ENCODE measurements at places on chromosomes 7 and 10. TPM values are rescaled to one million over a fixed set of nuclear protein-coding genes. Genes with fewer than 3 reads are reported as not detected.

DNA sequence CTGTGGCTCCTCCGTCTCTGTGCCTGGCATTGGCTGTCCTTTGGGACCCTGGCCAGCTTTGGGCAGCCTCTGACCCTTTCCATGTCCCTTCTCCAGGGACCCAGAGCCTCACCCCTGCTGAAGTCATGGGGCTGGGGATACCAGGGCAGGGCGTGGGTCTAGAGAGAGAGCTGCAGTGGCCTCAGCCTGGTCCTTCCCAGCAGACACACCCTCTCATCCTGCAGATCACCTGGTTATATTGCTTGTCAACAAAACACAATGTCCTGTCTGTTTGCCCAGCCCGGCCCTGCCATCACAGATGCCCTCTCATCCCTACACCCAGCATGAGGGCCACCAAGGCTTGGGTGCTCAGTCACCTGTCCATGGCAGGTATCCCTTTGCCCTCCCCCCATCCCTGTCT, 1.8 kb downstream of the MUC17 start:
- DNase-seq: no peak
- no peaks in the 10 kb centered on the region for H3K36me3 ChIP-seq
- H3K4me3 ChIP-seq: no peak overlapping the region
- H3K27ac ChIP-seq: no peak overlapping the region
- H3K27me3 ChIP-seq: no peaks in the 10 kb centered on the region

GRCh38 chr10:74612195-74612594, 214.2 kb upstream of the KAT6B start:
- H3K27ac ChIP-seq: no peak overlapping the region
- H3K4me3 ChIP-seq: no peak overlapping the region
- H3K36me3 ChIP-seq: no peaks in the 10 kb centered on the region
- no peaks in the 10 kb centered on the region for H3K27me3 ChIP-seq
- no peaks in the 10 kb centered on the region for H3K4me1 ChIP-seq

The CCDC3 gene
- 0.21 TPM for total RNA-seq

The MEOX2 gene
- total RNA-seq: not detected

The GSTO2 gene
- 1.4 TPM for total RNA-seq

DNA sequence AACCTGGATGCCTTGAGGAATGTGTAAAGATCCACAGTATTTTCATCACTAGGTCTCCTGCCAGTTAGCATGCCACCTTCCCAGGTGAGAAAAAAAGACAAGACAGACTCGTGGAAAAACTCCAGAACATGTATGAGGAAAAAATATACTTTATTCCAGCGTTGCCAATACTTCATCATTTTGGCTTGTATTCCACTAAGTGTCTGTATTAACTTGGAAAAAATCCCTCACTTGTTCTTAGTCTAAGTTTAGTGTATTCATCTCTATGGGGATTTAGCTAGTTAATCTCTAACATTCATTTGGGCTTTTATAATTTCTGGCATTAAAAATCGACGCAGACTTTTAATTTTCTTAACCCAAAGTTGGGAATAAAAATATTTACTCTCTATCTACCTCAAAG, 759.4 kb downstream of the SORCS1 start:
- no peaks in the 10 kb centered on the region for H3K4me1 ChIP-seq
- no peaks in the 10 kb centered on the region for H3K27me3 ChIP-seq
- DNase-seq: no peak
- H3K27ac ChIP-seq: no peak overlapping the region
- no peaks in the 10 kb centered on the region for H3K36me3 ChIP-seq
- H3K4me3 ChIP-seq: no peak overlapping the region

The ELFN1 gene
- 0.30 TPM for total RNA-seq

- H3K4me1 ChIP-seq: peaks cover 47% of the 10 kb centered on the region
- DNase-seq: peak; percentile 57
- no peaks in the 10 kb centered on the region for H3K36me3 ChIP-seq
- H3K27ac ChIP-seq: no peak within 1 kb of the TSS
- peak within 1 kb of the TSS; percentile 50 for H3K4me3 ChIP-seq
- no peaks in the 10 kb centered on the region for H3K27me3 ChIP-seq
Observed at GRCh38 chr10:84194424-84195043, at the start of gene CDHR1. TSS of gene CDHR1 (plus strand) at chr10:84194537. CDS start at chr10:84194761, 224 bp downstream.

DNA sequence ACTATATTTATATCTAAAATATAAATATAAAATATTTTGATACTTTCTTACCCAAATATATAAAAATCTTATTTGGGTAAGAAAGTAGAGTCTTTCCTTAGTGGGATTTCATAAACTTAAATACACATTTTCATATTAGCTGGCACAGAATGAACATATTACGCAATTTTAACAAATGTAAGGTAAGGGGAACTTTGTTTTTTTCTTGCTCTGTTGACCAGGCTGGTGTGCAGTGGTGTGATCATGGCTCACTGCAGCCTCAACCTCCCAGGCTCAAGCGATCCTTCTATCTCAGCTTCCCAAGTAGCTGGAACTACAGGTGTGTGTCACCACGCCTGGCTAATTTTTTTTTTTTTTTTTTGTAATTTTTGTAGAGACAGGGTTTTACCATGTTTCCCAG, 18.3 kb downstream of the CYP26A1 start:
- no peak overlapping the region for H3K27ac ChIP-seq
- no peak for DNase-seq
- H3K4me3 ChIP-seq: no peak overlapping the region
- no peaks in the 10 kb centered on the region for H3K4me1 ChIP-seq

DNA sequence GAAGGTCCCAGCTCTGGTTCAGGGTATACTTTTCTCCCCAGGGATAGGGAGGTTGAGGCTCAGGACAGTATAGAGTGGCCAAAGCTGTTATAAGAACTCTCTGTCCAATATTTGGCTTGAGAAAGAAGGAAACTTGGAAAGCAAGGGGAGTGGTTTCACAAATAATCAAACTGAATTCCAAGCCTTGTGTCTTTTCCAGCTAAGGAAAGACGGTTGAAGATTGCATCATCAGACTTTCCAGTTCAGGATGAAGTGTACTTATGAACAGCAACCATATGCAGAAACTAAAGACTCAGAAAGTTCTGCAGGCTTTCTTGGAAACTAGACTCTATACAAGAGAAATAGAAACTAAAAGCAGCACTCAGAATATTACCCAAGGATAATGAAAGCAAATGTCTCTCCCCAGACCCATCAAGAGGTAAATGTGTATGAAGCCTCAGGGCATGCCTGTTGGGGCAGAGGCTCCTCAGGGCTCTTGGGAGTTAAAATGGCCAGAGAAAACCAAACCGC, 46.4 kb downstream of the RAMP3 start:
- no peaks in the 10 kb centered on the region for H3K36me3 ChIP-seq
- no peak for DNase-seq
- peaks cover 2% of the 10 kb centered on the region for H3K27me3 ChIP-seq
- H3K4me3 ChIP-seq: no peak overlapping the region
- no peaks in the 10 kb centered on the region for H3K4me1 ChIP-seq
